Activated T-cell treated with anti-CD3 and anti-CD28 coated beads for 4 hours (primary cell): ENCODE measurements at places on chromosomes 2 and 18.

- DNase-seq = no peak
Observed at GRCh38 chr2:218890369-218890768, 9.7 kb downstream of the WNT10A start.

GRCh38 chr2:55585451-55586080, 31.9 kb downstream of the PPP4R3B start:
- DNase-seq = no peak

GRCh38 chr18:2172881-2173280, 398.4 kb downstream of the METTL4 start:
- no peak for DNase-seq

DNA sequence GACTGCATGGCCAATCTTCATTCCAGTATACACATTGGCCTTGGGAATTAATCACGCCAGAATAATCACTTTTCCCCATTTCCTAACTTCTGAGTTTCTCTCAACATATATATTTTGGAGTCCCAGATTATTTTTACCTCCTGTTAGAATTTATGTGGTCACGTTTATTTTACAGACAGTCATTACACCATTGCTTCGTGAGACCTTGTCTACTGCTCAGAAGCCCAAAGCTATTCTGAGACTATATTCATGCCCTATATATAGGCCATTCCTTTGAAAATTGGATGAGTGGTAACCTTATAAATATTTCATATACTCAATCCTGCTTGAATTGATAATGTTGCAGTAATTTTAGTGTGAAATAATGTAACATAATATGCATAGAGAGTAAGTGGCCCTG, 610.0 kb upstream of the CDH2 start:
- DNase-seq = no peak

DNA sequence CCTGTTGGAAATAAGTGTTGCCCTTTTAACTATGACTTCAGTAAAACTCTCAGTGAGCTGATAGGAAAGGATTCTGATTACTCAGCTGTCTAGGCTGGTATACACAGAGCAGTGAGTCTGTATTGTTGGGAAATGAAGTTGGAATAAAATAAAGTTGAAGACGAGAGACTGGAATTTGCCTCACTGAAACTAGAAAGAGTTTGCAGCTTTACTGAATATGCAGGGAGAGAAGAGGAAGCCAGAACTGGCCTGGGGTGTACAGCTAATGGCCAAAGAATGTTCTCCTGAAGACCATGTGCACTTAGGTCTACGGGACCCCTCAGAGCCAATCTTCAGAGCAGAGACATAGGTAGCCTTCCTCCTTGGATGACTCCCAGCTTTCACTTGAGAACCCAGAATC, 26.5 kb downstream of the EIF4E2 start:
- no peak for DNase-seq

DNA sequence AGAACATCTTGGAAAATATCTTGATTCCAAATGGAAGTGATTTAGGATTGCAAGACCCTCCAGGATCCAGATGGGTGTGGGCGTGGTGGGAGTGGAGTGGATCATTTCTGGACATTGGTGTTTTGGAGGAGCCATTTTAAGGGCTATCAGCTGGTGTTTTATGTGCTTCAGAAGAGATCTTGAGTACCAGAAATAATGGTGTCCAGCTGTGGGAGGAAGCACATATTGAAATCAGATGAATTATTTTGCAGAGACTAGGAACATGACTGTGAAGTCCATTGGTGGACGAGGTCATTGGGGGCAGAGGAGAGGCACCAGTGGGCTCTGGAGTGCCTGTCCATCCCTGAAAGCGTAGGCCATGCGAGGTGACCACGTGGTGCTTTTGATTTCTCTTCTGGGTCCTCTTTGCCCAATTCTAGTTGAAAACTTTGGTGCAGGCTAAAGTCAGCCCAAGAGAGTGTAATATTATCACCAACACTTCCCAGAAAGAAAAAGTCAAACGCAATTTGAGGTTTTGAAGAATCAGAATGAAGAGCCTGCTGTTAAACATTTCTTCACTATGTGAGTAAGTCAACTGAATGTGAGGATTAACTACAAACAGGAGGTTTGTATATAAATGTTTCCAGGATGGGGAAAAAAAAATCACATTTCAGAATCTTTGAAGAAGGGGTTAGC, 31.6 kb downstream of the RNF144A start:
- no peak for DNase-seq

DNA sequence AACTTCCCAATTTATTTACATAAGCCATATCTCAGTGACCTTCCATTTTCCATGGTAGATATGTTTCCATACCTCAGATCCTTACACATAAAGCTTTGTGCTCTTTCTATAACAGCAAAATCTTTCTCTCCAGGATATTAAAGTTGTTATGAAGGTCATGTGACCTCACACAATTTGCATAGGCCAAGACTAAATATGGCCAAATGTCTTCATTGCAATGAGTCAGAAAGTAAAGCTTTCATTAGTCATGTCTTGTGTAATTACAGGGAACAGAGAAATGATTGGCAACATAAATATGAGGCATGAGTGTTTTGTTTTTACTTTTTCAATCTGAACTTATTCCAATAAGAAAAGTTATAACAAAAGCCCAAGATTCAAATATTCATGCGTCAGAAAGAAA, 243.5 kb downstream of the ASXL3 start:
- DNase-seq = no peak

- DNase-seq = no peak
Observed at GRCh38 chr2:229943770-229944449, 21.6 kb downstream of the FBXO36 start.

GRCh38 chr2:237324837-237325236, 89.1 kb downstream of the COL6A3 start:
- DNase-seq = no peak

GRCh38 chr18:77000527-77000926, 132.1 kb downstream of the MBP start:
- peak; percentile 36 for DNase-seq

DNA sequence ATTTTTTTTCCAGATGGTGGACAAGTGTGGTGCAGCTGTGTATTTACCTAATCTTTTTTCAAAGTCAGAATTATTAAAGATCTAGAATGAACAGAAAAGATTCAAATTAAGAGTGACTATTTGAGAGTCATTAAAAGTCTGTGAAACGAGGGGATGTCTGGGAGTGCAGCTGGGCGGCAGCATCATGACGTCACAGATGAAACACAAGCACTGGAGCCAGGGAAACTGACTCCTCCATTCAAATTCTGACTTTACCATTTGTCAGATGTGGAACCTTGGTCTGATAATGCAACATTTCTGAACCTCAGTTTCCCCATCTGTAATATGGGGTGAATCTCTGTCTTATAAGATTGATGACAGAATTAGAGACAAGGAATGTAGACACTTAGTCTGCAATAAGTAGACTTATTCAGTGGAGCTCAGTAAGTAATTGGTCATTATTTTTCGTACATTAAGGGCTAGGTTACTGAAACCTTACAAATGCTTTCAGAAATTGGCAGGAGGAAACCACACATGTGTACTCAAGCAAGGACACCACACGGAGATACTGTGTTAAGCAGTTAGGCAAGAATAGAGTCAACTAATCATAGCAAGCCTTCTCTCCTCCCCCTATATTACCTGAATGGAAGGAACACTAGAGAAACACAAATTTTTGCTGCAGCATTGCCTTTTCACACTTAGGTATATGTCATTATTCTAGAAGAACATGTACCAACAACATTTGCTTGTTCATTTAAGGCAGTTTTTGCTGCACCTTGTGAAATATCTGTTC, 27.8 kb upstream of the CXXC1 start:
- DNase-seq = no peak

- no peak for DNase-seq
Observed at GRCh38 chr2:95346231-95346737, 49.1 kb downstream of the KCNIP3 start.

GRCh38 chr2:74091391-74091790, 56.3 kb downstream of the BOLA3 start:
- no peak for DNase-seq

DNA sequence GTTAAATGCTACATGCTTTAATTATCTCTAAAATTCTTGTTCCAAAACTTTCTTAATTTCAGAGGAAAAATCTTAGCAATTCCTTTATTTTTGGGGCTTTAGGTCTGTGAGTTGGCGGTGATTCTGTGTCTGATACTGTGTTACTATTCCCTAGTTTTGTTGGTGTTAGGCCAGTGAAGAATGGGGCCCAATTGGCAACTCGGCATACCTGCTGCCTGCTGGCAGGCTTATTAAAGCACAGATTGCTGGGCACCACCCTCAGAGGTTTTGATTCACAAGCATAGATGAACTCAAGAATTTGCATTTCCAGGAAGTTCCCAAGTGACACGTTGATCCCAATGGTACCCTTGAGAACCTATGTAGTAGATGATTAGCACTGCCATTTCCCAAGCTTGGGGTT, 101.6 kb downstream of the OSBPL6 start:
- DNase-seq = no peak

- no peak for DNase-seq
Observed at GRCh38 chr2:32752205-32752604, 124.4 kb downstream of the TTC27 start.

GRCh38 chr2:47196499-47196898, 41.4 kb upstream of the STPG4 start:
- no peak for DNase-seq

DNA sequence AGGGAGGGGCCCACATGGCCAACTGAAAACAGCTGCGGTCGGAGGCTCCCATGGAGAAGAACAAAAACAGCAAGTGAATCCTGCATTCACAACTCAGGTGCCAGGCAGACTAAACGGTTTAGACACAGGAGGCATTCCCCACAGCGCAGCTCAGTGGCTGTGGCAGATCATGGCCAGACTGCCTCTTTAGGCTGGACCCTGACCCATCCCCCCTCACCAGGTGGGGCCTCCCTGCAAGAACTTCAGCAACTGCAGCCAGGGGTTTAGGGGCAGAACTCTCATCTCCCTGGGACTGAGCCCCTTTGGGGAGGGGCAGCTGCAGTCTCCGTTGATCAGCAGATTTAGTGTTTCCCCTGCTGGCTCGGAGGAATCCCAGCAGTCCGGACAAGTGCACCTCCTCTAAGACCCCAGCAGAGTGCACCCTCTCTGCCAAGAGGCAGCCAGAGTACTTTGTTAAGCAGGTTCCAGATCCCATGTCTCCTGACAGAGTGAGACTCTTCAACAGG, 346.7 kb downstream of the SS18 start:
- no peak for DNase-seq

- no peak for DNase-seq
Observed at GRCh38 chr2:108978709-108979111, 10.3 kb downstream of the EDAR start.

DNA sequence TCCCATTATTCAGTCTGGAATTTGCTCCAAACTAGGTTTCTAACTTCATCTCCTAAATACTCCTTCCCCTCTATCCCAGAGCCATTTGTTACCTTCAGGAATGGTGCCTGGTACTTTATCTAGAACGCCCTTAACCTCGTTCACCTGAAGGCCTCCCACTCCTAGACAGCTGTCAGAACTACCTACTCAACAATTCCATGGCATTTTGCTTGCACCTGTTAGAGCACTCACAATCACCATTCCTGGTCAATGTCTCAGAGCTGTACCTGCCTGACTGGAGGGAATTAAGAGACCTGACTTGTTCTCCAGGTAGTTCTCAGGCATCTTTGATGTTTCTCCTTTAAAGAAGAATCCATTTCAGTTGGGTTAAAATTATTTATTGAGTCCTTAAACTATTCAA, 88.9 kb downstream of the GAREM1 start:
- DNase-seq = no peak

GRCh38 chr2:196759378-196759706, 40.1 kb downstream of the GTF3C3 start:
- DNase-seq = no peak

GRCh38 chr2:181607629-181608590, 49.0 kb downstream of the CERKL start:
- no peak for DNase-seq

DNA sequence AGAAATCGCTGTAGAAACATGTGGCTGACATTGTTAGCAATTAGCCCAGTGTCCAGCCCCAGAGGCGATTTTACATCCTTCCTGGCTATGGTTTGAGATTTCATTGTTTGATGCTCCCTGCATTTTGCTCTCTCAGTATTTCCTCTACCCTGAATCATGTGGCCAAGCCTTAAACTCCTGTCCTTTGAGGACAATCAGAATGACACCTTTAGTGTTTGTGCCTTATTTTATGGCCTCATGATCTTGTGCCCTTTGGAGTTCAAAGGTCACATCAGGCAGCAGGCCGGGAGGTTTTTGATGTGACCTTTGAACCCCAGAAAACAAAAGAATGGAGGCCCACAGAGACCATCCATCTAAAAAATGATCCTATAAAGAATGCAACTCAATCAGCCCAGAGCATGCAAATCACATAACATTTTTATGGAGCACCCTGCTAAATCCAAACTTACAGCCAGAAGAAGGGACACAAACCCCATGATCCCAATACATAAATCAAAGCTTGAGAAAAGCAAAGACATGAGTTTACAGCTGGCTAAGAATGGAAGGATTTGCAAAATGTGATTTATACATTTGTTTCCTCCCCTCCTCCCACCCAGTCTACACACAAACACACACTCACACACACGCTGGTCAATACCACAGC, 52.5 kb downstream of the FECH start:
- no peak for DNase-seq

- no peak for DNase-seq
Observed at GRCh38 chr2:106233350-106233706, 39.2 kb upstream of the UXS1 start.

DNA sequence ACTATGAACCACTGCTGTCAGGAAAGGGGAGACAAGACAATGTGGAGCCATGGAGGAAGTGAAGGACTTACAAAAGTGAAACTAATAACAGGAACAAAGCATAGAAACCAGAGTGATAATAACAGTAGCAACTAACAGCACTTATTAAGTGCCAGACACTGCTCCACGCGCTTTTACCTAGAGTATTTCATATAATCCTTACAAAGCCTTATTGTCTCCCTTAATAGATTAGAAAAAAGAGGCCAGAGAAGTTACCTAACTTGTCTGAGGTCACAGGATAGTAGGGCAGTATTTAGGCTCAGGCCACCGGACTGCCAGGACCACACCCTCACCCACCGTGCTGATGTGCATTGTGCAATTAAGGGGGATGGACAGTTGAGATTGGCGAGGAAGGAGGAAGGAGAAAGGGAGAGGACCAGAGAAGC, 98.6 kb upstream of the NFU1 start:
- no peak for DNase-seq

DNA sequence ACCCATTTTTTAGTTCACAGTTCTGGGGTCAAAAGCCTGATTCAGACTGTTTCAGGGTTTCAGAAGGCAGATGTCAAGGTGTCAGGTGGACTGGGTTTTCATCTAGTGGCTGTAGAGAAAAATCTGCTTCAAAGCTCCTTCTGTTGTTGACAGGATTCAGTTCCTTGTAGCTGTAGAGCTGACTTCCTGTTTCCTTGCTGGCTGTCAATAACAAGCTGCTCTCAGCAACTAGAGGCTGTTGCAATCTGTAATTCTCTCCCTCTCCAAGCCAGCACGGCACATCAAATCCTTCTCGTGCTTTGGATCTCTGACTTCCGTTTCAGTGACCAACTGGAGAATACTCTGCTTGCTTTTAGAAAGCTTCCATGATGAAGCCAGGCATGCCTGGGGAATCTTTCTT, 179.4 kb downstream of the DOK6 start:
- no peak for DNase-seq

GRCh38 chr2:383888-384287, 96.0 kb upstream of the ALKAL2 start:
- no peak for DNase-seq
